ENCODE measurements at places on chromosomes 16 and 17. TPM values are rescaled to one million over a fixed set of nuclear protein-coding genes. Genes with fewer than 3 reads are reported as not detected.

MPHOSPH6 gene
- 15.5 TPM for total RNA-seq

NPB gene
- total RNA-seq: 0.20 TPM

DRC3 gene
- not detected for total RNA-seq

CXCL16 gene
- 24.8 TPM for total RNA-seq

CTRB1 gene
- total RNA-seq: not detected

KRT27 gene
- not detected for total RNA-seq

DNA sequence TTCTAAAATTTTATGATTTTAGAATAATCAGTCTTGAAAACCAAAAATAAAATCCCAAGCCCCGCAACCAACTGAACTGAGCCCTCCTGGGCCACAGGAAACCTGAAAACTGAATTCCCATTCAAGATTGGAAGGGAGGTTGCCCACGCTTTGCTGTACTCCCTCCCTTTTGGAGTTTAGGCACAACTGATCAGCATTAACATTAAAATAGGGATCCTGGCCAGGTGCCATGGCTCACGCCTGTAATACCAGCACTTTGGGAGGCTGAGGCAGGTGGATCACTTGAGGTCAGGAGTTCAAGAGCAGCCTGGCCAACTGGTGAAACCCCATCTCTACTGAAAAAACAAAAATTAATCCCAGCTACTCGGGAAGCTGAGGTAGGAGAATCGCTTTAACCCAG, 52.7 kb upstream of the NETO2 start:
- H3K27ac ChIP-seq: no peak overlapping the region
- DNase-seq: no peak
- H3K27me3 ChIP-seq: no peaks in the 10 kb centered on the region
- H3K4me3 ChIP-seq: no peak overlapping the region

DNA sequence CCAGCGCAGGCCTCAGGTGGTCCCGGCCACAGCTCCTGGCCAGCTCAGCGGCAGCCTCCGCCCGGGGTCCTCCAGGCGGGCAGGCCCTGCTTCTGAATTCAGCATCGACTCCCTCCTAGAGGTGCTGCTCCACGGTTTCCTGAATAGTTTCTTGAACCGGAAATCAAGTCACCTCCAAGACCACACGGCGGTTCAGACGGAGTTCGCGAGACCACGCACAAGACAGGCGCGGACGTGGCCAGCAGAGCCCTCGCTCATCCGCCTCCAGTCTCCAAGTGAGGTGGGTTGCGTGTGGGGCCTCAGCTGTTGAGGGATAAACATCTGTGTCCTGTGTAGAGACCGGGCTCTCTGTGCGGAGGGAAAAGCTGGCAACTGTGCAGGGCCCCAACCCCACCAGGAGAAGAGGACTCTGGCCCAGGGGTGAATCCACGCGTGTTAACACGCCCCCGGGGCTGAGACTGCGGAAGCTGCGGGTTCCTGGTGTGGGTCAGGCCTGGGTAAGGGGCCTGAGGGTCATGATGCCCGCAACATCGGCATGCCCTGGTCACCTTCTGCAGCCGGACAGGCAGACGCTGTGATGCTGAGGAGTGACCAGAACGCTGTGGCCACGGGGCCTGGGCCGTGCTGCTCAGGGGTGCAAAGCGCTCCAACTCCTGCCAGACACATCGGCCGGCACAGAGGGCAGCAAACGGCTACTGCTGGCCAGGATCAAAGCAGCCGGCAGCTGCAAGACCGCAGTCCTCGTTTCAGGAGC, 55.0 kb upstream of the METRNL start:
- H3K4me1 ChIP-seq: peaks cover 19% of the 10 kb centered on the region
- no peak for DNase-seq
- no peak overlapping the region for H3K4me3 ChIP-seq

Measured in CD4-positive, alpha-beta T cell (primary cell).